ENCODE measurements at places on chromosomes 1 and 21. TPM values are rescaled to one million over a fixed set of nuclear protein-coding genes. Genes with fewer than 3 reads are reported as not detected.

The SYT6 gene
- total RNA-seq: 0.29 TPM

The JAK1 gene
- 118 TPM for total RNA-seq

The ACKR1 gene
- 478 TPM for total RNA-seq

The SPRR2G gene
- not detected for total RNA-seq

The PAQR6 gene
- total RNA-seq: 1.2 TPM
